Activated CD8-positive, alpha-beta memory T cell treated with anti-CD3 and anti-CD28 coated beads for 1 hour (primary cell): ENCODE measurements at places on chromosomes 4 and X.
A peak's percentile ranks its signal among the peaks of the same experiment; 100 is the strongest.

DNA sequence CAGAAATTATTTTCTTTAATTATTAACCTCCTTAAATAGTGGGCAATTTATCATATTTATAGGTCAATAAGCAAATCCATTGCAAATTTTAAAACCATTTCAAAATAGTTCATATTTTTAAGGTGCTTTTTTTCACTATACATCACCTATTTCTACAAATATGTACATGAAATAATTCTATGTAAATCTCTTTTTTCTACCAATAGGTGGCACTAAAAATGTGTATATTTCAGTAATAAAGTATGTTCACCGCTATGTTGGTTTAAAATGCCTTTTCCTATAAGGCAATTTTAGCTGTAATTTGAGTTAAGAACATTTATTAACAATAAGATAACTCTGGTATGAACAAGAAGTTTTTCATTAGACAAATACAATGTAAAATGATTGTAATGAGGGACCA, 672.2 kb downstream of the KCTD8 start:
- DNase-seq: no peak

- DNase-seq: no peak
These were observed 43.2 kb downstream of the ANOS1 start for GRCh38 chrX:8688776-8689175.

DNA sequence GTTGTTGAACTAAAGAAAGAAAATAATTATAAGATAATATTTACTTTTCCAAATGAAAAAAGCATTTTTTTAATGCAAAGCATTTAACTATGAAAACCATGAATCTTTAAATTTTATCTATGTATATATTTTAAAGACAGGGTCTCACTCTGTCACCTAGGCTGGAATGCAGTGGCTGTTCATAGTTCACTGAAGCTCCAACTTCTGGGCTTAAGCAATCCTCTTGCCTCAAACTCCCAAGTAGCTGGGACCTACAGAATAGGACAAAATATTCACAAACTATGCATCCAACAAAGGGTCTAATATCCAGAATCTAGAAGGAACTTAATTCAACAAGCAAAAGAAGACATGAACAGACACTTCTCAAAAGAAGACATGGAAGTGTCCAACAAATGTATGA, 55.9 kb upstream of the ALB start:
- DNase-seq: no peak

GRCh38 chrX:55796496-55796895, 78.9 kb downstream of the RRAGB start:
- no peak for DNase-seq

DNA sequence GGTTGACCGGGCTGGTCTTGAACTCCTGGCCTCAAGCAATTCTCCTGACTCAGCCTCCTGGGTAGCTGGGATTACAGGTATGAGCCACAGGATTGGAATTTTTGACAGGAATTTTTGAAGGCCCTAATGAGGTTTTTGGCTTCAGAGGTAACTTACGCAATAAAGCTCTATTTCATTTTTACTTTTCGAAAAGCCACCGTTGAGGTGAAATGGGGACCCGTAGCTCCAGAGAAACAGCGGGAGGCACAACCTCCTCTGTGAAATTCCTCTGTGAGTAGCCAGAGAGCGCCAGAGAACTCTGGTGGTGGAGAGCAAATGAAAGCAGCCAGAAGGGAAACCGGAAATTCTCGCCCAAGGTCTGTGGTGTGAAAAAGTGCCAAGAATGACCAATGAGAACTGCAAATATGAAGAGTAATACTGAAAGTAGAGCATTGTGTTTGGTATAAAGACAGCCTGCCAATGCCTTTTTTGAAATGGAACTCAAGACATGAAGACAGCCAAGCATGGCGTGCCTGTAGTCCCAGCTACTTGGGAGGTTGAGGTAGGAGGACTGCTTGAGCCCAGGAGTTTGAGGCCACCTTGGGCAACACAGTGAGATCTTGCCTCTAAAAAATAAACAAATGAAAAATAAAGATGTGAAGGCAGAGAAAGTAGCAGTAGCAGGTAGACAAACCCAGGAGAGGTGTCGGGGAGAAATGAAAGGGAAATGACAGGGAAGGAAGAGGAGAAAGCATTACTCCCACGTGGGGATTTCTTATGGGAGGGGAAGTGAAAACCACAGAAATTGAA, 33.0 kb upstream of the TMEM131L start:
- DNase-seq: peak; percentile 23

DNA sequence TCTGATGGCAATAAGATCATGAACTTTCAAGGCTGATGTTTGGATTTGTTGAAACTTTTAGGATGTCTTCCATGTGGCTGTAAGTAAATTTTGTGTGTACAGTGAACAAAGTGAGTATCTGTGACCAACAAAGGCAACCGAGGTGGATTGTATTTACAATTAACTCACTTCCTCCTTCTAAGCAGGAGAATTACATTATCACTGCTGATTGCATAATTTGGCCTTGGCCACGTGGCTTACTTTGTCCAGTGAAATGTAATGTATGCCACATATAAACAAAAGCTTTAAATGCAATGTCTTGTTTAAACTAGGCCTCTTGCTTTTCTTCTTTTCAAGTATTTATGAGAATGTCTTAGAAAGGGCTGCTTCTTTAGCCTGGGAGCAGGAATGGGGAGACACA, 66.3 kb upstream of the MAD2L1 start:
- DNase-seq: no peak

GRCh38 chr4:86286726-86287125, 73.1 kb downstream of the MAPK10 start:
- DNase-seq: no peak

DNA sequence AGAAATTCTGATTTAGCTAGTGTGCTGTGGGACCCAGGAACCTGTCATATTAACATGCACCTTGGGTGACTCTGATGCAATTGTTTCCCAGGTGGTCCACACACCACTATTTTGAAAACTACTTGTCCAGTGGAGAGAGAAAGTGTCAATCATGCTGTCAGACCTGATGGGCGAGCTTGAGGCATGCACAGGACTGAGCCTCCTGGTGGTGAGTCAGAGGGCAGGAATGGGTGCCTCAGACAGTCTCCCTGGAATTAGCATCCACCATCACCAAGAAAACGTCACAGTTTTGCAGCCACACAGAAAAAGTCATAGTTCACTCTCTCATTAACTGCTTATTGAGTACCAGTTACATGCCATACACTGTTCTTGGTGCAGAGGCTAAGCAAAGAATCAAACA, 181.8 kb upstream of the MAOA start:
- no peak for DNase-seq

- DNase-seq: no peak
These were observed 67.5 kb downstream of the COQ2 start for GRCh38 chr4:83216959-83217683.

- DNase-seq: no peak
These were observed 42.8 kb downstream of the OSTC start for GRCh38 chr4:108693211-108693610.

GRCh38 chrX:53445977-53446376, 11.8 kb upstream of the HSD17B10 start:
- DNase-seq: no peak

DNA sequence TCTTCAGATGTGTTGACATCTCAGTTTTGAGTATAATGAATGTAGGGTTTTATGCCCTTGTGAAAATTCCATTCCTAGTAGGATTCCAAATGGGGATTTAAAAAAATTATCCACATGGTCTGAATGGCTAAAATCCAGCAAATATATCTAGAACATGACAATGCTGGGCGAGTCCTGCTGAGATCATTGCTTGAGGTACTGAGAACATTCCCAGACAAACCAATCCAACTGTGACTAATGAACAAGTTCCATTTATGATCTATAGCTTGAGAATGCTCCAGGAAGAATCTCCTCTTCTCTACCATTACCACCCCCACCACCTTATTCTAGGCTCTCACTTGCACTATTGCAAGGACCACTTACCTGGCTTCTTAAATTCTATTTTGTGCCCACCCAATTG, 77.2 kb upstream of the IL1RAPL2 start:
- DNase-seq: no peak

DNA sequence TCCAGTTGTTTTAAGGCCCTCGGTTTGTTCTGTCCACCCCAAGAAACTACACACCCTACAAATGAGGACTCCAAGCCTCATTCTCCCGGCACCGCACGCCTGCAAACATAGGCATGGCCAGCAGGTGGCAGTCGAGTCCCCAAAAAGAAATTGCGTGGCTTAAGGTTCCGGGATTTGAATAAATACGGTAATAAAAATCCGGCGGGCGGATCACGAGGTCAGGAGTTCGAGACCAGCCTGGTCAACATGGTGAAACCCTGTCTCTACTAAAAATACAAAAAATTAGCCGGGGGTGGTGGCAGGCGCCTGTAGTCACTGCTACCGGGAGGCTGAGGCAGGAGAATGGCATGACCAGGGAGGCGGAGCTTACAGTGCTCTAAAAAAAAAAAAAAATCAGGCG, 21.8 kb upstream of the CSF2RA start:
- DNase-seq: peak; percentile 69

- DNase-seq: no peak
These were observed 50.3 kb downstream of the MAML3 start for GRCh38 chr4:140103676-140104075.

DNA sequence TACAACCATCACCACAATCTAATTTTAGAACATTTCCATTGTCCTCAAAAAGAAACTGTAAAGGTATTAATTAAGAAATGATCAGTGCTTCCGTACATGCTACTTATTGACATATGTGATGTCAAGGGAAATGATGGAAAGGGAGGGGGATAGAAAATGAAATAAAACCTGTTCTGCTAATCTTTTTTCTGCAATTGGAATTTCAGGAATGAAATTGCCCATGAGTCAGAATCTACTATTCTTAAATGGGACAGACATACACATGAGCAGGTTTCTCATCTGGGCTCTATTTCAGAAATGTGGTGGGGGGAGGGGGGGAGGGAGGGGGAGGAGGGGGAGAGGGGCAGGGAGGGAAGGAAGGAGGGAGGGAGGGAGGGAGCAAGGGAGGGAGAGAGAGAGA, 91.0 kb downstream of the SHROOM4 start:
- DNase-seq: no peak

DNA sequence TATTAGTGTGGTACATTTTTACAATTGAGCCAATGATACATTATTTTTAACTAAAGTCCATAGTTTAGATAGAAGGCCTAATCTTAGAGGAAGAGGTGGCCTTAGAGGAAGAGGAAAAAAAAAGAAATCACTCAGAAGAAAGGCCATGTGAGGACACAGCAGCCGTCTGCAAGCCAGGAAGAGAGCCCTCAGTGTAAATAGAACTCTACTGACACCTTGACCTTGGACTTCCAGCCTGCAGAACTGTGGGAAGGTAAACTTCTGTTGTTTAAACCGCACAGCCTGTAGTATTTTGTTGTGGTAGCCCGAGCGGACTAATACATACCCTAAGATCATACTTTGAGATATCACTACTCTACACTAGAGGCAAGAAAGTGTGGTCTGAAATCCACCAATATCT, 5.1 kb upstream of the KCNIP4 start:
- no peak for DNase-seq

GRCh38 chr4:82577451-82577850, 15.7 kb upstream of the TMEM150C start:
- no peak for DNase-seq

DNA sequence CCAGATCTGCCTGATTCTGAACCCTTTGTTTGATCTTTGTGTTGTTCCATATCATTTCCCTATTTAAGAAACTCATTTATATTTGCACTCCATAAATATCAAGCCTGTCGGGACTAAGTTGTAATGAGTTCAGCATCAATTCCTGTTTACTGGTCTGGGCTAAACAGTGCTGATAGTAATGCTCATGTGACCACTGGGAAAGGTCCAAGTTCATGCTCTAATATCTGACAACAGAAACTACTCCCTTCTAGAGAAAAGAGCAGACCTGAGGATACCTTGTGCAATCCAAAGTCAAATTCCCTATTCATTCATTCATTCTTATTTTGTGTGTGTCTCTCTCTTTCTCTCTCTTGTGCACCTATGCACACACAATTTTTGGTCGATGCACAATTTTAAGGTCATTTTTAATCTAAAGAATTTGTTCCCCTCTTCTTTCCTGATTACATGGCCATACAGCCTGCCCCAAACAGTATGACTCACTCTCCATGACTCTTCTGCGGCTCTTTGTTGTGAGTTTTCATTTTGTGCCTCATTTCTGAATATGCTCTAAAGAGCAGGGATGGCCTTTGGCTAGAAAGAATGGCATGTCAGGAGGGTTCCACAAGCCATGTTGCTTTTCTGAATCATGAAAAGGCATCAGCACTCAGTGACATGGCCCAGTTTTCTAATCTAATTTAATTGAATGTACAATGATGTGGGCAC, 664.3 kb downstream of the RPA4 start:
- no peak for DNase-seq

- no peak for DNase-seq
These were observed 508.2 kb upstream of the FAM241A start for GRCh38 chr4:111636961-111637585.

DNA sequence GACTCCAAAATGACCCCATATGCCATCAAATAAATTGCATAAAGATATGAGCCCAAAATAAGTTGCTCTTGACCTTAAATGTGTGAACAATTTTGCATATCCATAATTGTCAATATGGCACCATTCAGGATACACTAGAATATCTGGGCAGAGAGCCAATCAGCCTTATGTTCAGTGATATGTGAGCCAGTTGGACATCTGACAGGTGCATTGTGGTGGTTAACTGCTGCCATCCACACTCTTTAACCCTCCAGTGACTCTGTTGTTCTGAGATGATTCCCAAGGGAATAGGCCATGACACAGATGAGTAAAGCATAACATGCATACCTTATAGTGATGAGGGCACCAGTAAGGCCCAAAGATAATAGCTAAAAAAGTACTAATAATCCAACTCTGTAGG, 500.1 kb downstream of the PCDH18 start:
- no peak for DNase-seq

GRCh38 chr4:101265816-101266172, 81.5 kb downstream of the PPP3CA start:
- no peak for DNase-seq

DNA sequence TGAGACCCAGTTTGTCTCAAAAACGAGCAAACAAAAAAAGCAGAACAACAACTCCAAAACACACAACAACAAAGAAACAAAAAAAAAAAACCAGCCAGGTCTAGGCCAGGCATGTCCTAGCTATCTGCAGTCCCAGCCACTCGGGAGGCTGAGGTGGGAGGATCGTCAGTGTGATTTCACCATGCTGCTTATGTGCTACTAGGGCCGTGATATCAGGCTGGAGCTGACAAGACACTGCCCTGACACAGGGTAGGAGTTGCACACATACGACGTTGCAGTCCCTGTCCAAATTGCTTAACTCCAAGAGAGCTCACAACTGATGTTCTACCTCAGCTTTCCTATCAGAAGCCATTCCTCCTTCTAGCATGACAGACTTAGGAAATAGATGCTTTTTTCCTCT, 204.9 kb downstream of the AASDH start:
- no peak for DNase-seq

GRCh38 chr4:129278868-129279267, 182.9 kb downstream of the C4orf33 start:
- no peak for DNase-seq

GRCh38 chrX:105502336-105502735, 281.8 kb upstream of the TEX13A start:
- no peak for DNase-seq

DNA sequence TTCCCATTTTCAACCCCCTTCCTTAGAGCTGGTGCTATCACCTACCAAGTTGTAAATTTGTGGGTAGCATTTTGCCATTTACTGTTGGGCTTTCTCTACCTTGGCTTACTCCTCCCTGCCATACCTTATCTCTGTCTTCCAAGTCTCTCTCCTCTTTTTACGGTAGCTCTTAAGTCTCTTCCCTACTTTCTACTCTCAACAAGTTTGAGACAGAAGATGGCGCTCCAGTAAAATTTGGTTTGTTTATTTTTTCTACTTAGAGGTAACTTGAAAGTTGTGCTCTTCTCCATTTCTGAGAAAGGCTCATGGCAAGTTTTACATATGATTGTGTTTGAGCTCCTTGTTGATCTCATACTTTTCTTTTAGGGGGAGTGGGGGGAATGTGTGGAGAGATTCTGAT, 1508.1 kb downstream of the TECRL start:
- DNase-seq: no peak
